ENCODE measurements at places on chromosomes 5 and 9. TPM values are rescaled to one million over a fixed set of nuclear protein-coding genes. Genes with fewer than 3 reads are reported as not detected.

SV2C gene
- not detected for total RNA-seq

PTGES gene
- total RNA-seq, result 100 TPM

FOXI1 gene
- not detected for total RNA-seq

OR1N1 gene
- total RNA-seq, result not detected

PPP2R2B gene
- not detected for total RNA-seq

TMEM215 gene
- not detected for total RNA-seq

TLR4 gene
- 0.08 TPM for total RNA-seq

PCDHGB2 gene
- total RNA-seq, result 0.09 TPM

TSSK1B gene
- not detected for total RNA-seq

CFAP157 gene
- total RNA-seq, result 0.06 TPM

STC2 gene
- total RNA-seq, result 104 TPM

BTNL3 gene
- total RNA-seq, result not detected

CDH18 gene
- total RNA-seq, result not detected

OR1Q1 gene
- not detected for total RNA-seq

BDP1 gene
- total RNA-seq, result 10.2 TPM

TAF11L10 gene
- total RNA-seq, result not detected

CDKN2AIPNL gene
- 44.8 TPM for total RNA-seq

SLC6A7 gene
- 0.02 TPM for total RNA-seq

HCN1 gene
- not detected for total RNA-seq

TEX48 gene
- not detected for total RNA-seq

GTF3C4 gene
- total RNA-seq, result 20.5 TPM

DNAH5 gene
- 0.93 TPM for total RNA-seq

LIFR gene
- 7.5 TPM for total RNA-seq

PCDHGA8 gene
- not detected for total RNA-seq

FRMPD1 gene
- 0.02 TPM for total RNA-seq

GNA14 gene
- total RNA-seq, result not detected

THG1L gene
- 29.4 TPM for total RNA-seq

PCDHA12 gene
- total RNA-seq, result 2.7 TPM

LRRTM2 gene
- total RNA-seq, result not detected
